ENCODE measurements at places on chromosomes 5 and 9.

GRCh38 chr5:10511741-10512640 is 51.9 kb upstream of the ANKRD33B start:
- DNase-seq, result no peak

- DNase-seq, result no peak
Measured at GRCh38 chr5:11596185-11596584, 308.1 kb downstream of the CTNND2 start.

DNA sequence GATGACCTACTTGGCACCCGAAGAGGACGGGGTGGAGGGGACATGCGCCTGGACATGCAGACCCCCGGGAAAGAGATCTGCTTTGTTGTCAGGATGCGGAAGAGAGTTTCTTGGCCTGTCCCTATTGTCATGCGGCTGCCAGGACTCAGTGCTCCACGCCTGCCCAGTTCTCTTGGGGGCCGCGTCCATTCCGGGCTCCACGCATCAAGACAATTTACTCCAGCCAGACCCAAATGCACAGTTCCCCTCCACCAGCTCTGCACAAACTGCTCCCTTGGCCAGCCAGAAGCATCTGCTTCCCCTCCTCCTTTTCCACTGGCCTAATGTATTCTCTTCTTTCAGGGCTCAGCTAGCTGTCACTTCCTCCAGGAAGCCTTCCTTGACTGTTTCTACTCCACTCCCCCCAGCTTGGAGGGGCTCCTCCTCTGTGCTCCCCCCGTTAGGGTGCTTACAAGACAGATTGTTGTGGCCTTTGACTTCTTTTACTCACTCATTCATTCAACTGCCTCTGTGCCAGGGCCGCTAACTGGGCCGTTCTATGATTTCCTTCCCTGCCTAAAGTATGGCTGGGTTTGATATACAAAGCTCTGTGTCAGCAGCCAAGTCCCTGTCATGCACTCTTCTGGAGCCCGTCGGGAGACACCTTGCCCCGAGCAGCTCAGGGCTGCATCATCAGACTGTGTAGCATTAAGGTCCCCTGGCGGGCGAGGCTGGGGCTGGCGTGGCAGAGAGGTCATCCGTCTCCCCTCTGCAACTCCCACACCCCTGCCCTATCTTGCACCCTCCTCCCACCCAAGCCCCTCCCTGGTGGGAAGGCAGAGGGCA is 6.6 kb downstream of the FIBCD1 start:
- no peak for DNase-seq

GRCh38 chr9:1207686-1208085 is 157.5 kb downstream of the DMRT2 start:
- no peak for DNase-seq

DNA sequence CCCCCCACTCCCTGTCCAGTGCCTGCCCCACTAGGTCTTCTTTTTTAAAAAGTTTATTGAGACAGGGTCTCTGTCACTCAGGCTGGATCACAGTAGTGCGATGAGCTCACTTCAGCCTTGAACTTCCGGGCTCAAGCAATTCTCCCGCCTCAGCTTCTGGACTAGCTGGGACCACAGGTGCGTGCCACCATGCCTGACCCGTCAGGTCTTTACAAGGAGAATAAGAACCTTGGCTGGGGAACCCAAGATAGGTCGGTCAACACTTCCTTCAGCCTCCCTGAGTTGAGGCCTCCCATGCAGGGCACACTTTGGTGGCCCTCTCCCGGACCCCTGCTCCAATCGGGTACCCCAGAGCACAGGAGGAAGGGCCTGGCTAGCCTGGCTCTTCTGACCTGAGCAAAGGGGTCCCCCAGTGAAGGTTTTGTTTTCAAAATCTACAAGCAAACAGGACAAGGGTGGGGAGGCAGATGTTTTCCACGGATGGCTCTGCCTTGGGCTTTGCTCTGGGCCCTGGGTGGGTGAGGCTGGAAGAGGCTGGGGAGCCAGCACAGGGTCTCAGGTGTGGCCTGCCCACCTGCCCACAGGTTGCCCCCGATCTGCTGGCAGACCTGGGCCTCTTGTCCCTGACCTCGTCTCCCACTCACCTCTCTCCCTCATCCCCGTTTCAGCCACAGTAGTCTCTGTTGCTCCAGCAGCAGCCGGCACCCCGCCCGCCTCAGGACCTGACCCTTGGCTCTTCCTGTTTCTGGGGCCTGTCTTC is 108.7 kb upstream of the PHYKPL start:
- DNase-seq, result no peak
